Colonic mucosa (tissue), 4 donors: ENCODE measurements at places on chromosomes 12 and 14. TPM values are rescaled to one million over a fixed set of nuclear protein-coding genes. Genes with fewer than 3 reads are reported as not detected.
A peak's percentile ranks its signal among the peaks of the same experiment; 100 is the strongest.

GRCh38 chr12:98464190-98464589, 51.2 kb upstream of the TMPO start:
- H3K27ac ChIP-seq: no peak overlapping the region
- H3K4me1 ChIP-seq: no peaks in the 10 kb centered on the region
- H3K27me3 ChIP-seq: no peaks in the 10 kb centered on the region
- DNase-seq: no peak
- no peak overlapping the region for H3K4me3 ChIP-seq

DNA sequence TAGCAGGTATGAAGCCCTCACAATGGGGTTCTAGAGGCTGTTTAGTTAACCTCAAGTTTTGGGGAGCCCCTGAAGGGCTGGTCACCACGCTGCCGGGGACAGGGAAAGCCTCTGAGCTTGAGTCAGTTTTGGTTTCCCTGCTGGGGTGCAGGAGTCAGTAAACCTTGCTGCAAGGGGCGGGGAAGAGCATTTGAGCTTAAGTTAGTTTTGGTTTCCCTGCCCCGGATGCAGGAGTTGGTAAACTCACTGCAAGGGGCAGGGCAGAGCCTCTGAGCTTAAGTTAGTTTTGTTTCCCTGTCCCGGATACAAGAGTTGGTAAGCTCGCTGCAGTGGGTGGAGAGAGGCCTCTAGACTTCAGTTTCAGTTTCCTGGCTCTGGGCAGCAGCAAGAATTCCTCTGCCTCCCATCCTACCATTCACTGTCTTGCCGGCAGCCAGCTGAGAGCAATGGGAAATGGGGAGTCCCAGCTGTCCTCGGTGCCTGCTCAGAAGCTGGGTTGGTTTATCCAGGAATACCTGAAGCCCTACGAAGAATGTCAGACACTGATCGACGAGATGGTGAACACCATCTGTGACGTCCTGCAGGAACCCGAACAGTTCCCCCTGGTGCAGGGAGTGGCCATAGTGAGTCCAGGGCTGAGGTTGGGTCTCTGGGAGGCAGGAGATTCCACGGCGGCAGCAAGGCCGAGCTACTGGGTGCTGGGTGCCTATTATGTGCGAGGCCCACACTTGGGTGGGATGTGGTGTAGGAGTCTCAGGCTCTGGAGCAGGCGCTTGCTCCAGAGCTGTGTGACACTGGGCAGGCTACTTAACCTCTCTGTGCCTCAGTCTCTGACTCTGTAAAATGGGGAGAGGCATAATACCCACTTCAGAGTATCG, at the start of gene OAS2:
OAS2 (plus strand) TSS at position 357 of the 878 bp plus-strand sequence; CDS start at position 447, 90 bp downstream.
- no peaks in the 10 kb centered on the region for H3K27me3 ChIP-seq
- peak; percentile 61 for DNase-seq
- no peaks in the 10 kb centered on the region for H3K4me1 ChIP-seq
- no peaks in the 10 kb centered on the region for H3K36me3 ChIP-seq
- H3K27ac ChIP-seq: peak within 1 kb of the TSS; percentile 83
- peak within 1 kb of the TSS; percentile 36 for H3K4me3 ChIP-seq

- H3K36me3 ChIP-seq: no peaks in the 10 kb centered on the region
- H3K27ac ChIP-seq: no peak overlapping the region
- no peaks in the 10 kb centered on the region for H3K4me1 ChIP-seq
- no peak overlapping the region for H3K4me3 ChIP-seq
These were observed 321.1 kb downstream of the NPAS3 start for GRCh38 chr14:33259764-33260163.

The SLC25A21 gene
- total RNA-seq: 0.82 TPM

The MED13L gene
- 92.6 TPM for total RNA-seq

The CLEC4A gene
- 1.8 TPM for total RNA-seq

DNA sequence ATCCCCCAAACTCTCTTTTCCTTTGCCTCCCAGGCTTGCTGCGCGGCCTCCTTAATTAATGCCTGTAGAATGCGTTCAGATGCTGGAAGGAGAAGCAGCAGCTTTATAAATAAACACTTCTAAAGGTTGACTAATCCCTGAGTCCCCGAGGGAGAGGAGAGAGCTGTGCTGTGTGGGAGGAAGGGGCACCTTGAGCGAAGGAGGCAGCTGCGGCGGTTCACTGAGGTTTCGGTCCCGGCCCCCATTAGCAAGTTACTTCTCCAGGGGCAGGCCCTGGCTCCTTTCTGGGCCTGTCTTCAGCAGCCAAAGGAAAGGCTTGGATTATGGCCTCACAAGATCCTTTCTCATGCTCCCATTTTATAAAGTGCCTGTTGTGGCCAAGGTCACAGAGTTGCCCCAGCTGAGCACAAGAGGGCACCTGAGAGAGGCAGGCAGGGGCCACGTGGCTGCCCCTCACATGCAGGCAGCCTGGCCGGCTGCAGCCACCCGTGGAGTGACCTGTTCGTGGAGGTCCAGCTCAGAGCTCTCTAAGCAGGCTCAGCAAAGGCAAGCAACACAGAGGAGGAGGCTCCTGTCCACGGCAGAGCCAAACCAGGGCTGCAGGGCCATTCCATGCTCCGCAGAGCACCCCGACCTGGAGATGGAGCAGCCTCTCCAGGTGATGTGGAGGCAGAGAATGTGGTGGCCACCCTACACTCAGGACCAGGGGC, 15.0 kb upstream of the CACNA2D4 start:
- H3K27me3 ChIP-seq: no peaks in the 10 kb centered on the region
- peak; percentile 16 for DNase-seq
- no peak overlapping the region for H3K4me3 ChIP-seq
- H3K27ac ChIP-seq: no peak overlapping the region

- no peak overlapping the region for H3K27ac ChIP-seq
- DNase-seq: no peak
- H3K36me3 ChIP-seq: no peaks in the 10 kb centered on the region
- no peaks in the 10 kb centered on the region for H3K4me1 ChIP-seq
These were observed 57.0 kb upstream of the DIO3 start for GRCh38 chr14:101504096-101504948.

The TNS2 gene
- total RNA-seq: 27.1 TPM

- H3K4me1 ChIP-seq: no peaks in the 10 kb centered on the region
- no peaks in the 10 kb centered on the region for H3K36me3 ChIP-seq
- no peak for DNase-seq
- H3K27ac ChIP-seq: no peak overlapping the region
- H3K27me3 ChIP-seq: no peaks in the 10 kb centered on the region
These were observed 262.1 kb downstream of the BCL11B start for GRCh38 chr14:99009871-99010270.

The MYF5 gene
- total RNA-seq: not detected

DNA sequence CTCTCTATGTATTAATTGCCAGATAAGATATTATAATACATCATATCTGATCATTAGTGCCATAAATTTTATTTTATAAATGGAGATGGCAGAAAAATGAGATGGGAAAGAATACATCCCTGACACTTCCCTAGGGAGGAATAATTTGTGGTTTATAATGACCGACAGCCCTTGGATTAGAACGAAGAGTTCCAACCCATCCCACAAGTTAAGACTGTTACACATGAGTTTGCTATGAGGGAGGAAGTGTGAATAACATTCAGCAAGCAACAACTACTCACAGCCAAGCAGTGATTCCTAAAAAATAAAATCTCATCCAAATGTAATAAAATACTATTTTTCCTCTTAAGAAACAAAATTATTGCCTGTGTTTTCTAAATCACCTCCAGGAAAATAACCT, 299.0 kb downstream of the CCDC91 start:
- DNase-seq: no peak
- H3K27me3 ChIP-seq: no peaks in the 10 kb centered on the region
- no peak overlapping the region for H3K27ac ChIP-seq
- H3K4me1 ChIP-seq: no peaks in the 10 kb centered on the region

The C12orf50 gene
- not detected for total RNA-seq

GRCh38 chr12:57885207-57885606, 38.7 kb upstream of the CTDSP2 start:
- DNase-seq: no peak
- H3K36me3 ChIP-seq: no peaks in the 10 kb centered on the region
- H3K4me1 ChIP-seq: peaks cover 4% of the 10 kb centered on the region
- H3K27ac ChIP-seq: no peak overlapping the region
- H3K4me3 ChIP-seq: no peak overlapping the region
- no peaks in the 10 kb centered on the region for H3K27me3 ChIP-seq

- H3K27me3 ChIP-seq: no peaks in the 10 kb centered on the region
- H3K4me1 ChIP-seq: no peaks in the 10 kb centered on the region
- no peaks in the 10 kb centered on the region for H3K36me3 ChIP-seq
- no peak for DNase-seq
These were observed 175.6 kb downstream of the GLT1D1 start for GRCh38 chr12:129028844-129029243.

DNA sequence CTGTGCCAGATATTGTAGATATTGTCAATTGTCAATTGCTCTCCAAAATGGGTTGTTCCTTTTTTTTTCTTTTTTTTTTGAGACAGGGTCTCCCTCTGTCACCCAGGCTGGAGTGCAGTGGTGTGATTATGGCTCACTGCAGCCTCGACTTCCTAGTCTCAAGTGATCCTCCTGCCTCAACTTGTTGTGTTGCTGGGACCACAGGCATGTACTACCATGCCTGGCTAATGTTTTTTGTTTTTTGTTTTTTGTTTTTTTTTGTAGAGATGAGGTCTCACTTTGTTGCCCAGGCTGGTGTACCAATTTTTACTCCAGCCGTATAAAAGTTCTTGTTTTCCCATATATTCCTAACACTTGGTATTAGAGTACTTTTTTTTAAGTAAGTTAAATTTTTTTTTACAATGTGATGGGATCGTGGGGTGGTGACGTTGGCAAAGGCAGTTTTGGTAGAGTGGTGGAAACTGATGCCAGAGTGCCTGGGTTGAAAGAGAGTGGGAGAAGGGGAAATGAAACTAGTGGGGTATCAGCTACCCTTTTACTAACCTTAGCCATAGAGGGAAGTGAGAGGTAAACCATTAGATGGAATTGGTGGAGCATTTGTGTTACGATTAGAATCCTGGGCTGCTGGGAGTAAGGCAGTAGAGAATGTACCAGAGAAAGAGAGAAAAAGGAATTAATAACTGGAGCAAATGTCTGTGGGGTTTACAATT, 33.0 kb upstream of the CFAP54 start:
- no peaks in the 10 kb centered on the region for H3K4me1 ChIP-seq
- H3K36me3 ChIP-seq: no peaks in the 10 kb centered on the region
- DNase-seq: no peak
- no peak overlapping the region for H3K27ac ChIP-seq
